ENCODE measurements at places on chromosomes 3 and 15. TPM values are rescaled to one million over a fixed set of nuclear protein-coding genes. Genes with fewer than 3 reads are reported as not detected.
A peak's percentile ranks its signal among the peaks of the same experiment; 100 is the strongest.

- no peak overlapping the region for H3K4me3 ChIP-seq
- no peak for DNase-seq
- no peaks in the 10 kb centered on the region for H3K36me3 ChIP-seq
- H3K27me3 ChIP-seq, result no peaks in the 10 kb centered on the region
- H3K4me1 ChIP-seq, result no peaks in the 10 kb centered on the region
Observed at GRCh38 chr3:98875535-98875934, 26.0 kb downstream of the DCBLD2 start.

GRCh38 chr15:26624128-26624527, 148.7 kb downstream of the GABRB3 start:
- H3K27me3 ChIP-seq, result no peaks in the 10 kb centered on the region
- no peaks in the 10 kb centered on the region for H3K36me3 ChIP-seq
- H3K4me3 ChIP-seq, result no peak overlapping the region
- DNase-seq, result no peak
- H3K4me1 ChIP-seq, result no peaks in the 10 kb centered on the region

DNA sequence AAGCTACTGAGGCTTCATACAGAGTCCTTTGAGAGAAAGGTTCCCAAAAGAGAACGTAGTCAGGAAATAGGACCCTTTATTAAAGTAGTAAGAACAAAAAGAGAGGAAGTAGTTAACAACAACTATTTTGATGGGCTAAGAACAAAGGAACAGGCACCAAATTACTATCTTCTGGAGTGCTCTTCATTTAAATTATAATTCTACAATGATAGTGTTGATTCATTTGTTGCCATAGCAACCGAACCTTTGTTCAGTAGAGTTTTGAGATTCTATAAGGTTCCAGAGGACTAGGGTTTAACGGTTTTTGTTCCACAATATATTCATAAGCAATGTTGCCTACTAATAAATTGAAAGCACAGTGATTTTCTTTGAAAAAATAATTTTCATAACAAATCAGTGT, 78.8 kb downstream of the CMSS1 start:
- peaks cover 20% of the 10 kb centered on the region for H3K4me1 ChIP-seq
- peak overlapping the region; percentile 40 for H3K27ac ChIP-seq
- DNase-seq, result no peak
- no peaks in the 10 kb centered on the region for H3K27me3 ChIP-seq
- H3K4me3 ChIP-seq, result no peak overlapping the region

GRCh38 chr3:47803480-47804025, 615 bp downstream of the DHX30 start:
- no peaks in the 10 kb centered on the region for H3K36me3 ChIP-seq
- peaks cover 6% of the 10 kb centered on the region for H3K4me1 ChIP-seq
- H3K27me3 ChIP-seq, result no peaks in the 10 kb centered on the region
- H3K4me3 ChIP-seq, result peak overlapping the region; percentile 75
- no peak for DNase-seq

DNA sequence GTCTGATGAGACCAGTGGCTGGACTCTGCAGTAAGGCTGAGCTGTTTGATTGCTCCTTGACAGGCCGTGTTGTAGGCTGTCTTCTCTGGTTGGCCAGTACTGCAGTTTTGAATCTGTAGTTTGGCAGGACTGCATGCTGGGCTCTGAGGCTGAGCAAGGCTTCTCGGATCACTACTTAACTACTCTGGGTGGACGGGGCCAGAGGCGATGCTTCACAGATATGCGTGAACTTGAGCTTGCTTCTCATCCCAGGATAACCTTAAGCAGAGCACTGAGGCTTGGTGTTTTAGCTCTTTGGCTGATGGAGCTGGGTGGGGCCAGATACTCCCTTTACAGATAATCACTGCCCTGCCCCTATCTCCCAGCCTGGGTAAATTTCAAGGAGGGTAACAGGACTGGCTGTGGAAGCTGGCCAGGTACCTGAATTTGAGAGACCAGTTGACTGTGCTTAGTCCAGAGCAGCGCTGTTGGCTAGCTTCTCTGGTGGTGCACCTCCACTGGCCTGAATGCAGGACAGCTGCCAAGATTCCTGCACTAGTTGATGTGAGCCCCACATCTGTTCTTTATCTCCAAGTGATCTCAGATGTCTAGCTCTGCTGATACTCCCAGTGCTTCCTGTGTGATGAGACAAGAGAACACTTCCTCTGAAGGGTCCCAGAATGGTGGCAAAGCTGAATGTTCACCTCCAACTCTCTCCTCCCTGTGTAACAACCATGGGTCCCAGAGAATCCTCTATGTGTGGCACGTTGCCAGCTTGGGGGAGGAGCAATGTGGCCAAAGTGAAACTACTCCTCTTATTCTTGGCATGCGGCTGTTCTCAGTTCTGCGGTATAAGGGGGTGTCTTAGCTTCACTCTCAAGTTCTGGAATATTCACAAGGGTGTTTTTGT, 37.9 kb downstream of the RPL39L start:
- H3K4me3 ChIP-seq, result no peak overlapping the region
- DNase-seq, result no peak
- H3K27me3 ChIP-seq, result no peaks in the 10 kb centered on the region

DNA sequence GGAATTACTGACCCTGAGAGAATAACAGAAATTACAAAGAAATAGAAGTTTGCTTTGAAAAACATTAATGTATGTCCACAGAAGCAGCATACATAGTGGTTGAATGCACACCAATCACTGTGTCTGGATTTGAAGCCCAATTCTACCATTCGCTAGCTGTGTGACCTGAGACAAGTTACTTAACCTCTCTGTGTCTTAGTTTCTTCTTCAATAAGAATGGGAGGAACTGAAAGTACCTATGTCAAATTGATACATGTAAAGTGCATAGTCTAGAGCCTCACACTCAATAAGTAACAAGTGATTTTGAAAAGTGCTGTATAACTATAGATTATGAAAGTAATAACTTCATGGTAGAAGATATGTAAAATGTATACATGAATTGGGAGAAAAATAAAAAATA, 457.8 kb downstream of the FOXP1 start:
- no peak for DNase-seq
- H3K27ac ChIP-seq, result no peak overlapping the region

SCAMP5 gene
- total RNA-seq, result 11.2 TPM

DNA sequence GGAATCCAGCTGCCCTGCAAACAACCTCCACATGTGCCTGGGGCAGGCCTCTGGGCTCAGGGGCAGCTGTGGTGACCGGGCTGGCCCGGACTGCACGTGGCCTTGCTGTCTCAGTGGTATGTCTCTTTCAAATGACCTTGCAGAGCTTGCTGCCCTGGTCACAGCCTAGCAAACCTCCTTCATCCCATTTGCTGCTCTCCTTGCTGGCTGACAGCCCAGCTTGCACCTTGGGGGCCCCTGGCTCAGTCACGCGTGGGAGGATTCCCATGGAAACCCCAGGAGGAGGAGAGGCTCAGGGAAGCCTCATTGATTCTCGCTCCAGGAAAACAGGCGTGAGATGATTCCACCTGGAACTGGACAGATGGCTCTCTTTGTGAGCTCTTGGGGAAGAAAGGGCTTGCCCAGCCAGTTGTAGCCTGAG, 5.6 kb downstream of the SPSB4 start:
- no peak overlapping the region for H3K27ac ChIP-seq
- peaks cover 6% of the 10 kb centered on the region for H3K4me1 ChIP-seq
- peaks cover 23% of the 10 kb centered on the region for H3K27me3 ChIP-seq
- H3K36me3 ChIP-seq, result no peaks in the 10 kb centered on the region
- DNase-seq, result no peak

GRCh38 chr3:157447026-157447694, 10.5 kb downstream of the PTX3 start:
- DNase-seq, result no peak
- no peaks in the 10 kb centered on the region for H3K4me1 ChIP-seq
- H3K36me3 ChIP-seq, result no peaks in the 10 kb centered on the region
- no peak overlapping the region for H3K4me3 ChIP-seq

- no peak overlapping the region for H3K4me3 ChIP-seq
- no peaks in the 10 kb centered on the region for H3K36me3 ChIP-seq
- H3K27ac ChIP-seq, result peak overlapping the region; percentile 41
- H3K4me1 ChIP-seq, result peaks cover 9% of the 10 kb centered on the region
- H3K27me3 ChIP-seq, result no peaks in the 10 kb centered on the region
Observed at GRCh38 chr15:44136991-44137477, 58.0 kb downstream of the FRMD5 start.

CYP11A1 gene
- total RNA-seq, result 0.57 TPM

GRCh38 chr3:57110798-57111197, 50.3 kb downstream of the SPATA12 start:
- H3K27ac ChIP-seq, result no peak overlapping the region
- no peak for DNase-seq
- peaks cover 8% of the 10 kb centered on the region for H3K4me1 ChIP-seq

- H3K4me3 ChIP-seq, result peak overlapping the region; percentile 64
- no peaks in the 10 kb centered on the region for H3K36me3 ChIP-seq
- no peak for DNase-seq
- peaks cover 13% of the 10 kb centered on the region for H3K4me1 ChIP-seq
- H3K27me3 ChIP-seq, result no peaks in the 10 kb centered on the region
- peak overlapping the region; percentile 93 for H3K27ac ChIP-seq
Observed at GRCh38 chr15:65287520-65287855, 805 bp upstream of the PARP16 start.

GRCh38 chr3:131081224-131081623, 54.5 kb downstream of the NEK11 start:
- no peak for DNase-seq
- no peak overlapping the region for H3K27ac ChIP-seq
- no peaks in the 10 kb centered on the region for H3K4me1 ChIP-seq
- H3K36me3 ChIP-seq, result no peaks in the 10 kb centered on the region
- no peaks in the 10 kb centered on the region for H3K27me3 ChIP-seq

ACSBG1 gene
- total RNA-seq, result 0.31 TPM

Measured in Panc1 (cell line).